ENCODE measurements at places on chromosomes 1 and 21.

- no peak for DNase-seq
These were observed 10.7 kb downstream of the LYPLAL1 start for GRCh38 chr1:219184337-219184736.

GRCh38 chr1:241513378-241513777 is 6.2 kb downstream of the FH start:
- no peak for DNase-seq

DNA sequence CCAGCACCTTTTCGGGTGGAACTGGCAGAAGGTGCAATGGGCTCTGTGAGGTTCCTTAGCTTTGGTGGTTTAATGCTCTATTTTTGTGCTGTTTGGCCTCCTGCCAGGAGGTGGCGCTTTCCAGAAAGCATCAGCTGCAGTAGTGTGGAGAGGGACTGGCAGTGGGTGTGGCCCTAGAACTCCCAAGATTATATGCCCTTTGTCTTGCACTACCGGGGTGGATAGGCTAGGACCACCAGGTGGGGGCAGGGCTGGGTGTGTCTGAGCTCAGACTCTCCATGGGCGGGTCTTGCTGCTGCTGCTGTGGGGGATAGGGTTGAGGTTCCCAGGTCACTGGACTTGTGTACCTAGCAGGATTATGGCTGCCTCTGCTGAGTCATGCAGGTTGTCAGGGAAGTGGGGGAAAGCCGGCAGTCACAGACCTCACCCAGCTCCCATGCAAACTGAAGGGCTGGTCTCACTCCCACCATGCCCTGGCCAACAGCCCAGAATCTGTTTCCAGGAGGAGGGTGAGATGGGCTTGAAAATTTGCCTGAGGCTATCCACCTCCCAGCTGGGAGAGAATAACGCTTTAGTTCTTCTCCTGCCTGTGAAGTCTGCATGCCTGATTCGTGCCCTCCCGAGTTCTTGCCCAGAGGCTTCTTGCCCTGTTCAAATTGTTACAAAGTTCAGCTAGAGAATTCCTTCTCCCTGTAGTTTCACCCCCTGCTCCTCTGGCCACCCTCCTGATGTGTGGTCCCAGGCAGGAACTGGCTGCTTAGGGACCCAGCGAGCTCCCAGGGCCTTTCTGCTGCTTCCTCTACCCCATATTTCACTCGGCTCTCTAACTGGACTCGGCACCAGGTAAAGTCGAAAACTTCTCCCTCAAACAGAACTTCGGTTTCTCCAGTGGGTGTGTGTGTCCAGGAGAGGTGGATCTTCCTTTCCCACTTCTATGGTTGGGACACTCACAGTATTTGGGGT is 76.5 kb upstream of the BTG3 start:
- DNase-seq: peak; percentile 25

DNA sequence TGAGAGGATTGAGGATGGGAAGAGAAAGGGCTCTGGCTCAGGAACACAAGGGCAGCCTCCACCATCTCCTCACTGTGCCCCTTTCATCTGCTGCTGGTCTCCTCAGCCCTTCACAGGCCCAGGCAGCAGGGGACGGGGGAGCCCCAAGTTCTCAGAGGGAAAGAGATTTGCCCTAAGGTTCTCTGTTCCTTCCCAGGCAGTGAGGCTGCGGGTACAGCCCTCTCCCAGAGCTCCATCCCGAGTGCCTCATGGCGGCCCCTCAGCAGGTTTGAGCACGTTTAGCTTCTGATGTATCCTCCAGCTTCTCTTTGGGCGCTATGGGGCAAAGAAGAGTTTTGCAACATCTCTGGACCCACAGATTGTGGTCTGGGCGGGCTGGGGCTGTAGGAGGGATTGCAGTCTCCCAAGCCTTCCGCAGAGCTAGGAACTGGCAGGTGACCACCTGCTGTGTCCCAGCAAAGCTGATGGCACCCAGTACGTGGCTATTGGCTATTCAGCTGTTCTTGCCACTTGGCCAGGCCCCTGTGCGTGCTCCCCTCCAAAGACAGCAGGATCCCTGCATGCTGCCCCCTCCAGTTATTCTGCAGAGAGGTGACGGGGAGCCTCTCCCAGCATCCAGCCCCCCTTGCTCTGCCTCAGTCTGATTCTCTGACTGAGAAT is 10.1 kb downstream of the DISP3 start:
- no peak for DNase-seq

GRCh38 chr1:110453829-110454228 is 2.9 kb downstream of the PROK1 start:
- no peak for DNase-seq

GRCh38 chr1:231867607-231868006 is 241.0 kb downstream of the DISC1 start:
- DNase-seq: no peak

GRCh38 chr1:162230096-162230495 is 146.6 kb downstream of the SPATA46 start:
- no peak for DNase-seq

DNA sequence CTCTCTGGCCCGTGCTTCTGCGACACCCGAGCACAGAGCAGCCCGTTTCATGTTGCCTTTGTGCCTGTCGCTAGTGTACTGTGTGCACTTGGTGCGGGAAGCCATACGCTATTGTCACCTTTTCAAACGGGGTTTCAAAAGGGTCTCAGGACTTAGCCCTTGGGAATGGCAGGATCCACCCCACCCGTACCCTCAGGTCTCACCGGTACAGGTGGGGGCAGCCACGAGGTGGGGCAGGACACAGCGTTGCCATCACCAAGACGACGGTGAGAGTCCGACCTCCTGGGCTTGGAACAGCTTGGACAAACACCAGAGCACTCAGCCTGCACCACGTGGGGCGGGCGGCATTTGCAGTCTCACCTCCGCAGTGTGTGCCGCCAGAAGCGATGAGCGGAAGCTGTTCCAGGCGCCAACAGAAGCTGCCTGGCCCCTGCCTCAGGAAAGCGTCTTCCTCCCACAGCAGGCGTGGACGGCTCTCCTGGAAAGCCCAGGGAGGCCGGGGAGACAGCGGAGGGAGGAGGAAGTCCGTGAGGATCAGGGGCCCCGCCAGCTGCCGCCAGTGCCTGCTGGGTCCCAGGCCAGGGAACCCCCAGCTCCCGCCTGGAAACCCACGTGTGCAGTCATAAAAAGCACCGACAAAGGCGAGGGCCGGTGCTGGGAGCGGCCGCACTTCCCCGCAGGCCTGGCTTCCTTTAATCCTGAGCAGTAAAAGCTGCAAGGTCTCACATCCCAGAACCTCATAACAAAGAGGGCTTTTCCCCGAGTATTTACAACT is 131.3 kb upstream of the ARHGEF16 start:
- DNase-seq: no peak

DNA sequence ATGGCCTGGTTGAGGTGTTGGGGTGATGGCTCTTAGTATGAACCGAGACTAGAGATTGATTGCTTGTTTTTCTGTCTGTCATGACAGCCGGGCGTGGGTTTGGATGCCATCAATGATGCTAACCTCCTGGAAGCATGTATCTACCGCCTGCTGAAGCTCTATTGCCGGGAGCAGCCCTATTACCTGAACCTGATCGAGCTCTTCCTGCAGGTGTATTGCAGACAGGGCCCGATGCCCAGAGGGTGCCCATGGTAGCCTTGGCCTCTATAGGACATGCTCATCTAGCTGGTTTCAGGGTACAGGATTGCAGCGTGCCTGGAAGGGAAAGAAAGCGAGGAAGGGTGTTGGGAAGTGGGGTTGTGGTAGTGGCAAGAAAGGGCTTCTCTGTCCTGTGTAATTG is 2.6 kb upstream of the RUSC1 start:
- no peak for DNase-seq

DNA sequence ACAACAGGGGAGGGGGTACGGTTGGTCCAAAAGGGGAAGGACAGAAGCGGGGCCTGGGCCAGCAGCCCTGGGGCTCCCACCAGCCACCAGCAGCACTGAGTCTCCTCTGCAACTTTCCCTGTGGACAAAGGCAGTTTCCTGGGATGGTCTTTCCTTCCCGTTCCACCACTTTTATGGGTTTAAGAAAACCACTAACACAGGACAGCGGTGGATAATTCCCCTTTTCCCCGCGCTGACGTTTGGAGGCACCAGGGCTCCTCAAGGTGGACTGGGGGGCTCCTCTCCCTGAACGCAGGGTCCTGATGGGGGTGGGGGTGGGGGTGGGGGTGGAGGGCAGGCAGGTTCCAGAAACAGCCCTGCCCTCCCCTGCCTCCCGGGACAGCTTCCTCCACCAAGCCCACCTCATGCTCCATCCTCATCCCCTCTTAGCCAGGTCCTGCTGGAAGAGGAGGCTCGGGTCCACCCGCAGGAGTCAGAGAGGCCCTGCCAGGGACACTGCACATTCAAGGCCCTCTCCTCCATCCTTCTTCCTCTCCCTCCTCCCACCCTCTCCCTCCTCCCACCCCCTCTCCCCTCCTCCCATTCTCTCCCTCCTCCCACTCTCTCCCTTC is 4.8 kb upstream of the COL6A1 start:
- no peak for DNase-seq

- DNase-seq: no peak
These were observed 139.6 kb upstream of the WNT4 start for GRCh38 chr1:22282364-22282995.

DNA sequence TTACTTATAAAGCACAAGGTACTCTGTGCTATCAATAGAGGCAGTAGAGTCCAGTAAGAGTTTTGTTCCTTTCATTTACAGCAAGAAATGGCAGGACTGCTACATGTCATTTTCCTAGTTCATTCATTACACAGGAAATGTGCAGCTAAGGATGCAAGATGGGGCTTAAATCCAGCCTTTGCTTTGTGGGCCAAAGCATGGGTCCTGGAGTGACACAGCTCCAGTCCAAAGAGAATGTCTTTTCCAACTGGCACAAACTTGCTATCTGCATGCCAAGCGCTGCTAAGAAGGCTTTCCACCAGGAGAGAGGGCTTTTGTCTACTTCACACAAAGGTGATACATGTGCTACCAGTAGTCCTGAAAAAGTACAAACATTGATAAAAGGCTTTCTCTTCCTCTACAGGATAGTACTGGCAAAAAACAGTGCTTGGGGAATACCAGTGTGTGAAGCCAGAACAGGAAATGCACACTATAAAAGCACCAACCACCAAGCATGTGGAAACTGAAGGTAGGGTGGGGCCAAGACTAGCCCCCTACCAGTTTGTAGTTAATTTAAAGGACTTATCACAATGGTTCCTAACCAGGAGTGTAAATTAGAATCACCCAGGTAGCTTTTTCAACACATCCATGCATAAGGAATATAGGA is 68.7 kb downstream of the ARID4B start:
- DNase-seq: no peak

DNA sequence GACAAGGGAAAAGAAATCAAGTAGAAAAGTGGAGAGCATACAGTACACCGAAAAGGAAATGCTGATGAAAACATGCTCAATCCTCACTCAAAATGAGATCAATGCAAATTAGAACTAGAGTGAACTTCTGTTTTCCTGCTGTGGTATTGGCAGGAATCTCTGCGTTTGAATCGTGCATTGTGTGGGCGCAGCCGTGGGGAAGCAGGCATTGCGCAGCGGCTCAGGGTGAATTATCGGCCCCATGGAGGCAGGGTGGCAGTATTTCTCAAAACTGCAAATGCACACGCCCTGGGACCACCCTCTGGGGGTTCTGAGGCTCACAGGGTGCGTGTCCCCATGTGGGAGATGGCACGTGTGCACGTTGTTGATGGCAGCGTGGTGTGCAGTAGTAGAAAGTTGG is 140.6 kb downstream of the PEX14 start:
- no peak for DNase-seq

GRCh38 chr1:187383366-187383765 is 554.6 kb downstream of the PLA2G4A start:
- DNase-seq: no peak

- no peak for DNase-seq
These were observed 937 bp downstream of the CD48 start for GRCh38 chr1:160710517-160711252.

Measured in stimulated activated CD4-positive, alpha-beta T cell treated with anti-CD3 and anti-CD28 coated beads, Interleukin-1b, Interleukin-23, amount 100 ng/mL, for 24 hours (primary cell).